ENCODE measurements at places on chromosomes 11 and 22.

DNA sequence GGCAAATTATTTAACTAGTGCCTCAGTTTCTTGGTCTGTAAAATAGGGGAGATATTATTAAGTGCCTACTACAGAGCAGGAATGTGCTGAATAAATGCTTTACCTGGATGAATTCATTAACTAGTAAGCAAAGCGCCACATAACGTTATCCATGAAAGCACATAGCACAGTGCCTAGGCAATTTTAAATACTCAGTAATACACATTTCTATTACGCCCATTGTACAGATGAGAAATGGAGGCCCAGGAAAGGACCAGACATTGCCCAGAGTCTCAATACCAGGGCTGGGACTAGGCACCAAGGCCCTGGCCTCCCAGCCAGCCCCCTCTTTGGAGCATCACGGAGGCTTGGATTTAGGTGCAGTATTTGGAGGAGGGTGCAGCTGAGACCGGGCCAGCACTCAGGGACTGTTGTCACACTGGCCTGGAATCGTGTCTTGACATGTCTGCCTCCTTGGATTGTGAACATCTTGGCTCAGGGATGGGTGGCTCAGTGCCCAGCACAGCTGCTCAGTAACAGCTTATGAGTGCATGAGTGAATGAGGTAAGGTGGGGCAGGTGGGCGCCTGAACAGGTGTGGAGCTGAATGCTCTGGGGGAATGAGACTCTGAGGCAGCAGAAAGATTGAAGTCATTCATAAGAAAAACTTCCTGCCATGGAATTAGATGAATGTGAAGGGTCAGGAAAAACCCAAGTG, 42.1 kb upstream of the TPBGL start:
- DNase-seq: no peak

DNA sequence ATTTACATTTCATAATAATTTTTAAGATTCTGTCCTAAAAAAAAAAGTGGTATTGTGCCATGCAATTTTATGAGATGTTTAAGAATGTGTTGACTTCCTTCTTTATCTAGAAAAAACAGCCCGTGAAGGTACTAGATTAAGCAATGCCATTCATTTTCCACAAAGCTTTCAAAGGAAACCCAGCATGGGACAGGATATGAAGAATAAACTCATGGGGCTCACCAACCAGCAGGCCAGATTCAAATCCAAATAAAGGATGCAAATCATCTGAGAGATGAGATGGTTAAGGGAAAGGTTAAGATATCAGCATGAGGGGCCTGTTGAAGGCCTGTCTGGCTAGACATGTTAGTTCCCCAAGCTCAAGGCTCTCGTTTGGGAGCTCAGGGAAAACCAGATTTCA, 199.1 kb downstream of the SWAP70 start:
- DNase-seq: no peak

DNA sequence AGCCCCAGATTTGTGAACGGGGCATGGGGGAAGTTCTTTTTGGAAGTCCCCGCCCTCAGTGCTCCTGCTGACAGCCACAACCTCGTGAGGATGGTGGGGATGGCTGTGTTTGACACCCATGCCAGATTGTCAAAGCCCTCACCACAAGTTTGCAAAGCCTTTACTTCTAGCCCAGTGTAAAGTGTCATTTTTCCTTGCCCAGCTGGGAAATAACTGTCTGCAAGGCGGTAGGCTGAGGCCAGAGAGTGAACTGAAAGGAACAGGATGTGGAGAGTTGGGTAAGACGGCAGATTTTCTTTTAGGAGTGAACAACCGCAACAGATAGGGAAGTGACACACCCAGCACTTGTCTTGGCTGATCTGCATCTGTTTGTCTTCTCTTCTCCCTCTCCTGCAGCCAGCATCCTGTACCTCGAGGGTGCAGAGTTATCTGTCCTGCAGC, 13.6 kb downstream of the IL17RA start:
- DNase-seq: no peak

- no peak for DNase-seq
Measured at GRCh38 chr22:48736593-48737460, 1090.8 kb downstream of the BRD1 start.

DNA sequence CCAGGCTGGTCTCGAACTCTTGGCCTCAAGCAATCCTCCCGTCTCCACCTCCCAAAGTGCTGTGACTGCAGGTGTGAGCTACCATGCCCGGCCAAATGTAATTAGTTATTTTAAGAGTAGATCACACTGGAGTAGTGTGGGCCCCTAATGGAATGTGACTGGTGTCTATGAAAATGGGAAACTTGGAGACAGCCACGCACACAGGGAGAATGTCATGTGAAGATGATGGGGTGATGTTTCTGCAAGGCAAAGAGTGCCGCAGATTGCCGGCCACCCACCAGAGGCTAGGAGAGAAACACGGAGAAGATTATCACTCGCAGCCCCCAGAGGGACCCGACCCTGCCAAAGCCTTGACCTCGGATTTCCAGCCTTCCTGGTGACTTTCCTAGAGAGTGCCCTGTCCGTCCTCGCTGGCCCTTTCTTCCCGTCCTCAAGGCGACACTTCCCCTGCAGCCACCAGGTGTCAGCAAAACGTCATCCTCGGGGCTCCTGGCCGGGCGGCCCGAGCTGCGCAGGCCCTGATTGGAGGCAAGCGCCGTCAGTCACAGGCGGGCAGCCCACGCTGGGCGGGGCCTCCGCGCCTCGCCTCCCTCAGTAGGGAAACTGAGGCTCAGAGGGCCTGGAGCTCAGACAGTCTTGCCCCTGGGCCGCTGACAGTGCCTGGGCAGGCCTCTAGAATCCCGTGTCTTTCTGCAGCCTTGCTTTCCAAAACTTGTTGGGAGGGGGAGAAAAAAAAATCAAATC, 16.3 kb downstream of the CRYBB2 start:
- DNase-seq: peak; percentile 16

DNA sequence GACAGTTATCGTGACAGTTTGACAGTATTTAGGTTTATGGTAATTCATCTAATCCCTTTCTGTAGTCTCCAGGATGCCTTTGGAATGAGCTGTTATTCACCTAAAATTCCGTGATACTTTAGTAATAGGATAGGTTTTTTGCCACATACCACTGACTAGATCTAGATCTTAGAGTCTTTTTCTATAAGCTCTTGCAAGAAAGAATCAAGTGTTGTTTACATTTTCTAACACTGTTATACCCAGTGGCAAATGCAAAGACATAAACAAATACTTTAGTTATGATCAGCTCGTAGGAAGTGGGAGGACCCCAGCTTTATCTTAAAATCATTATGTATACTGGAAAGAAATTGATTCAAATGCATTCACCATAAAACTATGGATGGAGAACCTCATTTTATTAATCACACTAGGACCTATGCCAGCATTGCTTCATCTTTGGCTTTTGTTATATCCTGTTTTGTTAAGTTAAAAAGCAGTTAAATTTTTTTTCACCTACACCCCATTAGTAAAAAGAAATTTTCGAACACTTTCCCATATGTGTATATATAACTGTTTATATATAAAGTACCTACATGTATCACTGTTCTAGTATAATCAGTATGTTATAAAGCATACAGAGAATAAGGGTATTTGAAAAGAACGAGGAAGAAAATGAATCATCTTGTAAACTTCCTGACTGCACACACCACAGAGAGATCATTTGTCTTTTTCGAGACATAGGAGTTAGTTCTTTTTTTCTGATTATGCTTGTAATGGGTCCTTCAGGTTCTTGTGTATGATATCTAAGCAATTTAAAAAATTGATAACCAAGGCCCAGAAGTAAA, 60.9 kb downstream of the PDHX start:
- DNase-seq: no peak

GRCh38 chr11:69915501-69916250, 96.5 kb upstream of the FGF3 start:
- no peak for DNase-seq
